ENCODE measurements at places on chromosomes 13 and 19.

GRCh38 chr19:56611288-56611687 lies 16.2 kb downstream of the ZNF71 start:
- no peak for DNase-seq

- DNase-seq, result no peak
Measured at GRCh38 chr13:100432611-100433010, 156.0 kb downstream of the GGACT start.

- no peak for DNase-seq
Measured at GRCh38 chr13:91557328-91558090, 159.1 kb downstream of the GPC5 start.

DNA sequence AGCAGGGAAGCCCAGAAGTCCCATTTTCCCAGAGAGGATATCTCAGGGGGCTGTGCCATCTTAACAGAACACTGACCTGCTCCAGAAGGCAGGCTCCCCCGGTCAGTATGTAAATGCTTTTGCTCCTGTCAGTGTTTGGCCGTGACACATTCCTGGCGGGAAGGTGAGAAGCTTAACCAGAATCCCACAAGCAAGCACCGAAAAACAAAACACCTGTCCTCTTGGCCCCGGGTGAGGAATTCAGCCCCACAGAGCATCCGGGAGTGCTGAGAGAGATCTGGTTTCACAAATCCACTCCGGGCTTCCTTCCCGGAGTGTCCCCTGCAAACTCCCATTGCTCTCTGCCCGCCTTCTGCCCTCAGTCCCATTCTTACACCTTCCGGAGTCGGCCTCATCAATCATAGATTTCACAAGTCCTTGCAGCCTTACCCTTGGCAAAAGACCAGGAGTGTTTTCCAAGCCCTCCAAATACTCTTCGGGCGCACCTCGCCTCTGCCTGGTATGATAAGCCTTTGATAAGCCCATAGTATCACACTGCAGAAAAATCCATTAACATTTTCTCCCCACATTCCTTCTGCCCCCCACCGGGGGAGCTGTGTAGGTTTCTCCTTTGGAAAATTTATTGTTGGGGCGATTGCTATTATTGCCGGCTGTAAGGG lies 12.2 kb downstream of the TPM4 start:
- DNase-seq, result no peak

DNA sequence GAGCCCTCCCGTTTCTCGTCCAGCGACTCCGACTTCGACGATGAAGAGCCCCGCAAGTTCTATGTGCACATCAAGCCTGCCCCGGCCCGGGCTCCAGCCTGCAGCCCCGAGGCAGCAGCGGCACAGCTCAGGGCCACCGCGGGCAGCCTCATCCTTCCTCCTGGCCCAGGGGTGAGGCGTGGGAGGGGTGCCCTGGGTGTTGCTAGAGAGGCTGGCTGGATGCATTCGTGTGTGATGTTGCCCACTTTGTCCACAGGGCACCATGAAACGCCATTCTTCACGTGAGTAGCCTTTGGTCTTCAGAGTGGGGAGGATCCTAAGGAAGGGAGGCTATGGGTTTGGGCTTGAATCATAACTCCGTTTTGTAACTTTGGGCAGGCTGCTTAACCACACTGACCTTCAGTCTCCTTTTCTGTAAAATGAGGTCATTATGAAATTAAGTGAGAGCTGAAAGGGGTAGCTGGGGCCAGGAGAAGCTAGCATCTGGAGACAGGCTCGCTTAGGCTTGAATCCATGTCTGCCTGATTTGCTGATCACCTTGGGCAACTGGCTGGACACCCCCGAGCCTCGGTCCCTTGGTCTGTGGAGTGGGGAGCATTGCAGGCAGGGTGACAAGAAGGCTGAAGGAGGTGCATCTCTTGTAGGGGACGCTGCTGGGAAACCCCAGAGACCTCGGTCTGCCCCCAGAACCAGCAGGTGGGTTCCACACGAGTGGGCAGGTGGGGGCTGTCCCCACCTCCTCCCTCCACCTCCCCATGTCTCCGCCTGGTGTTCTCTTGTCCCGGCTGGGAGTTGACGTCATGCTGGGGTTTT lies 18.7 kb upstream of the B3GNT3 start:
- no peak for DNase-seq

GRCh38 chr13:108226184-108226583 lies 8.0 kb downstream of the ABHD13 start:
- no peak for DNase-seq

DNA sequence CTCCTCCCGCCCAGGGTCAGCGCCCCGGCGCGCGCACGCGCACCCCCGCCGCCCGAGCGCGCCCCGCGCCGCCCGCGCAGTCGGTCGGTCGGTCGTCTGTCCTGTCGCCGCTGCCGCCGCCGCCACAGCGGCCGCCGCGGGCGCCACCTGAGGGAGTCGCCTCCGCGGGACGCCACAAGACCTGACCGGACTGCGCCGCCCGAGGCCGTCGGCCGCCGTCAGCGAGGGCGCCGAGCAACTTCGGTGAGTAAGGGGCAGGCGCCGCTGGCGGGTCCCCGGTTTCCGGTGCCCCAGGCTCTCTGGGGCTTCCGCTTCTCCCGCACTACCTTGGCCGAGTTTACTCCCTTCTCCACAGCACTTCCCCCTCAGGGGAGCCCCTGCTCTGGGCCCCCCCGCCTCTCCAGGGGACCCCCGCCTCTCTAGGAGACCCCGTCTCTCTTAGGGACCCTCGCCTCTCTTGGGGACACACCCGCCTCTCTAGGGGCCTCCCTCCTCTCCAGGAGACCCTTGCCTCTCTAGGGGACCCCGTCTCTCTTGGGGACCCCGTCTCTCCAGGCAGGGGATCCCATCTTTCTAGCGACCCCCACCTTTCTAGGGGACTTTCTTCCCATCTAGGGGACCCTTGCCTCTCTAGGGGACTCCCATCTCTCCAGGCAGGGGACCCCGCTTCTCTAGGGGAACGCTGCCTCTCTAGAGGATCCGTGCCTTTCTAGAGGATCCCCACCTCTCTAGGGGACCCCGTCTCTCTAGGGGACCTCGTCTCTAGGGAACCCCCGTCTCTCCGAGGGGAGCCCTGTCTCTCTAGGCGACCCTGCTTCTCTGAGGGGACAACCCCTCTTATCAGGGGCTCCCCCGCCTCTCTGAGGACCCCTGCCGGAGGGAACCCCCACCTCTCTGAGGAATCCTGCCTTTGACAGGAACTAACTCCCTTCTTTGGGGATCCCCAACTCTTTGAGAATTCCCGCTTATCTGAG lies 19.3 kb upstream of the GATAD2A start:
- no peak for DNase-seq

GRCh38 chr13:109160357-109160756 lies 530.9 kb downstream of the MYO16 start:
- no peak for DNase-seq

GRCh38 chr19:39430675-39431593 lies 4.8 kb downstream of the RPS16 start:
- DNase-seq, result no peak

DNA sequence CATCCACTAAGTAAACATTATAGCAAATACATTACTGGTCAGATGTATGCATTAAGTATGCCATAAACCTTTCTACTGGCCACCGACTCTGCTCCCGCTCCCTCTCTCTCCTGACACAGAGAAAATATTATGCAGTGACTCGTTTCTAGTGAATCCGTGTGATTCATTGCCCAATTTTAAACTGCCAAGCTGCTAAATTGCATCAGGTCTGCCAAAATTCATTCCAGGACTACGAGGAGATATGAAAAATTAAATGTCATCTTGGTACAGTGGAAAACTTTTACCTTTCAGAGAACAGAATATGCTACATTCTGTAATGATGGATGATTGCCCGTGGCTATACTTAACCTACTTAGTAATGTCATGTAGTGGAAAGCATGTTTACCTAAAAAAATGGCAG lies 368.8 kb upstream of the TSHZ3 start:
- no peak for DNase-seq

GRCh38 chr19:6481541-6482342 lies at the start of gene DENND1C:
DENND1C (minus strand) TSS chr19:6481787; CDS start chr19:6481695, 92 bp downstream.
- no peak for DNase-seq

DNA sequence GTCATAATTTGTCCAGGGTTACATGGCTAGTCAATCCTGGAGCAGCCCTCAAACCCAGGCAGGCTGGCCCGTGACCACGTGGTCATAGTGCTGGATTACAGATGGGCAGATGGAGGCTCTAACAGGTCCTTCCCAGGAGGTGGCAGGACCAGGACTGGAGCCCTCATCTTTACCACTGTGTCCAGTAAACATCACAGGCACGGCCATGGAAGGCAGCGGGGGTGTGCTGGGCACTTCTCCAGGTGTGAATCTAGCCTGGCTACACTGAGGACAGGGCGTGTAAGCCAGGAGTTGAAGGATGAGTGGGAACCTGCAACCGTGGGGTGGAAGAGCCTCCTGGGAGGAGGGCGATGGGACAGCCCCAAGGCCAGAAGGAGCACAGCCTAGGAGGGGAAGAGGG lies 6.1 kb downstream of the CIC start:
- no peak for DNase-seq

DNA sequence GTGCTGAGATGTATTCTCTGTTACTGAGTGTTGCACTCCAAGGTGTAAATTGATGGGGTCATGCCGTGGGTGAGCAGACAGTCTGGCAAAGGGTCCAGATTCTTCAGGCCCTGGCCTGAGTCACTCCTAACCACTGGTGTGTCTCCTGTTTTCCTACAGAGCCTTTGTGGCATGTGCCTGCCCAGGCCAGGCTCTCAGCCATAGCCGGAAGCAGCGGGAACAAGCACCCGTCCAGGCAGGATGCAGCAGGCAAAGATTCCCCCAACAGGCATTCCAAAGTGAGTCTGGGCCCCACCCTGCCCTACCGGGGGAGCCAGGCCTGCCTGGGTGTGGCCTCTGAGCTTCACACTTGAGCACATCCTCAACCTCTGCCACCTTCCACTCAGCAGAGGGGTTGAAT lies 61.9 kb downstream of the DPF1 start:
- no peak for DNase-seq

- no peak for DNase-seq
Measured at GRCh38 chr19:35497406-35497805, 7.1 kb upstream of the KRTDAP start.

GRCh38 chr13:95444006-95444730 lies 108.4 kb upstream of the CLDN10 start:
- DNase-seq, result no peak

DNA sequence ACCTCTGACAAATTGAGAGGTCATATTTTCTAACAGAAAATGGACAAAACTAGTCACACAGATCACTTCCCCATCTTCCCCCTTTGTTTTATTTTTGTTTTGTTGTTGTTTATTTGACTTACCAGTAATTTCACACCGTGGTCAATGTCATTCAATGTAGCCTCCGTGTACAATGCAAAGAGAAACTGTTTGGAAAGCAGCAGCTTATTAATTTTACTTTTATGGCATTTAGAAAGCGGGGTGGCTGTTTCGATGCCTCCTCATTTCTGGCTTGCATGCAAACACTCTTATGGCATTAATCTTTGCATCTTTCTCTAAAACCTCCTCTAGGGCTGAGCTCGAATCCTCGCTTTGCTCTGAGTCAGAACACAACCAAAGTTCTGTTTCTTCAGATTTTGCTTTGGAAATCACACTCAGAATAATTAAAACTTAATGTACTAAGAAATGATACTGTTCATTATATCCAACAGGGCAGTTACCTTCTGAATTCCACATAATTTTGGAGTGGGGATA lies 77.0 kb downstream of the ZNF536 start:
- DNase-seq, result no peak

- no peak for DNase-seq
Measured at GRCh38 chr13:39509616-39510315, 93.2 kb downstream of the LHFPL6 start.

DNA sequence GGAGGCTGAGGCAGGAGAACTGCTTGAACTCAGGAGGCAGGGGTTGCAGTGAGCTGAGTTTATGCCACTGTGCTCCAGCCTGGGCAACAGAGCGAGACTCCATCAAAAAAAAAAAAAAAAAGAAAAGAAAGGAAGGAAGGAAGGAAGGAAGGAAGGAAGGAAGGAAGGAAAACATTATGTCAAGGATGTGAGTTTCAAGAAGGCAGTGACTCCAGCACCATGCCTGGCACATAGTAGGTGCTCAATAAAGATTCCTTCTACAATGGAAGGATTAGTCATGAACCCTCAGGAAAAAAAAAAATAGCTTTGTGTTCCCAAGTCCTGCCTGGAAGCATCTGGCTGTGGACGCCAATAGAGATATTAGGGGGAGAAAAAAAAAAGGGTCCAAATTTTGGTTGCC lies 10.1 kb upstream of the ZNRF4 start:
- no peak for DNase-seq

DNA sequence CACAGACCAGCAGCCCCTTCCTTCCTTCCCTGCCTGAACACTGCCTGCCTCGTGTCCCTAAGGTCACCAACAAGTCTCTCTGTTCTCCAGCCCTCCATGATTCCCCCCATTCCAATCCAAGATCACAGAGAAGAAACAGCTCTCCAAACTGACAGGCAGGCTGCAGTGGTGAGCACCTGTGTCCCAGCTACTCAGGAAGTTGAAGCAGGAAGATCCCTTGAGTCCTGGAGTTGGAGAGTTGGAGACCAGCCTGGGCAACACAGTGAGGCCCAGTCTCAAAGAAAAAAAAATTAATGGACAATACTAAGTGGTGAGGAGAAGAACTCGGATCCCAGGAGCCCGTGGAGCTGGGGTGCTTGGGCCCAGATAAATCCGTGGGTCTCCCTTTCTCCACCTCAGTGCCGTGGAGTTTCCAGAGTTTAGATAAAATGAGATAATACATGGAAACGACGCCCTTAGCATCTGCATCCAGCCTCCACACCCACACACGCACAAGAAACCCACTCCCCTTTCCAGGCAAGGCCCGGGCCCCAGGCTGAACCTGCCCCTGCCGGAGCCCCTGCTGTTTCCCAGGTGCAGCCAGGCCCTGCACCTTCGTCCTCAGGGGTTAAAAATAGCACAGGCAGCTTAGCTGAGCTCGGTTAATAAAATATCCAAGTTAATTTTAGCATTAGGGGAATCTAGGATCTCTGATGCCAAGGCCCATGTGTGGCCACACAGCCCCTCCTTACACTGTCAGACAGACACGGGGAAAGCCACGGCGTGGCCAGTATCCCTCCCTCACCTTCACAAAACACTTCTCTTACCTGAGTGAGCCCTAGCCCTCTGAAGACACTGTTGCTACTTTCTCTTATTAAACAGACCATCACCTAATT lies 4.7 kb downstream of the RASA3 start:
- DNase-seq, result no peak

GRCh38 chr19:8373867-8374813 lies 10.2 kb downstream of the ANGPTL4 start:
- no peak for DNase-seq

DNA sequence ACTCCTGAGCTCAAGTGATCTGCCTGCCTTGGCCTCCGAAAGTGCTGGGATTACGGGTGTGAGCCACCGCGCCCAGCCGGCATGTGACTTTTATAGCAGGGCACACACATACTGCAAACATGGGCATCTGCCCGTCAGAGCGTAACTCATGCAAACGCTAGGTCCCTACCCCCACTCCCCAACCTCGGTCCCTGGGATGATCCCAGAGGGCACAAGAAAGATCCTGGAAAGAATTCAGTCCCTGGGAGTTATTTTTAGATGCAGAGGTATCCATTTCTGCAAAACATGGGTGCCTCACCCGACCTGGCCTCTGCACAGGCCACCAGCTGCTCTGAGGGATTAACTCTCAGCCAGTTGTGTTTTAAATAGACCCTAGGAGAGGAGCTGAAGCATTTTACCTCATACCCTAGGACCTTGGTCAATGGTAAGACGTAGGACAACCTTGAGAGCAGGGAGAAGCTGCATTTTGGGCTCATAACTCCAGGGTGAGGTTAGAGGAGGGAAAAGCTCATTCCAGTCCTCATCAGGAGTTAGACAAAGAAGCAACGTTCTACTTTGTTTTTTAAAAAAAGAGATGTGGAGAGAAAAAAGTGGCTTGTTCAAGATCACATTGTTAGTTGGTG lies 10.8 kb downstream of the TMEM38A start:
- DNase-seq, result no peak

All from omental fat pad (tissue), 4 donors.